ENCODE measurements at places on chromosomes 2 and 18.
A peak's percentile ranks its signal among the peaks of the same experiment; 100 is the strongest.

DNA sequence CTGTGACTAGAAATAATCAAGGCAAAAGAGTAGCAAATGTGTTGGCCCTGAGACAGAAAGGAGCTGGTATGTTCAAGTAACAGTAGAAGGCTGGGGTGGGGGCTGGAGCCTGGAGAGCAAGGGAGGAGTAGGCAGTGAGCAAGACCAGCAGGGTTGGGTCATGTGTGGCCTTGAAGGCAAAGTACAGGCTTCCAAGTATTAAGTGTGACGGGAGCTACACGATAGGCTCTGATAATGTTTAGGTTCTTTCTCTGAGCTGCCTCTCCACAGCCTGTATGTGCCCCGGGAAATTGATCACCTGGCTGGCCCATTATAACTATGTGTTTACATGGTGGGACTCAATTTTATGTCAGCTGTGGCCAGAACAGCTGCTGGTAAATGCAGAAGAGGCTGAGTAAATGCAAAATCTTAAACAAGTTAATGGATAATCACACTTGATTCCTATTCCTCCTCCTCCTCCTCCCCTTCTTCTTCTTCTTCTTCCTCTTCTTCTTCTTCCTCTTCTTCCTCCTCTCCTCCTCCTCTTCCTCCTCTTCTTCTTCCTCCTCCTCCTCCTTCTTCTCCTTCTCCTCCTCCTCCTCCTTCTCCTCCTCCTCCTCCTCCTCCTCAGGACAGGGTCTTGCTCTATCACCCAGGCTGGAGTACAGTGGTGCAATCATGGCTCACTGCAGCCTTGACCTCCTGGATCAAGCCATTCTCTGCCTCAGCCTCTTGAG is 9.3 kb downstream of the IL1F10 start:
- no peak for DNase-seq

DNA sequence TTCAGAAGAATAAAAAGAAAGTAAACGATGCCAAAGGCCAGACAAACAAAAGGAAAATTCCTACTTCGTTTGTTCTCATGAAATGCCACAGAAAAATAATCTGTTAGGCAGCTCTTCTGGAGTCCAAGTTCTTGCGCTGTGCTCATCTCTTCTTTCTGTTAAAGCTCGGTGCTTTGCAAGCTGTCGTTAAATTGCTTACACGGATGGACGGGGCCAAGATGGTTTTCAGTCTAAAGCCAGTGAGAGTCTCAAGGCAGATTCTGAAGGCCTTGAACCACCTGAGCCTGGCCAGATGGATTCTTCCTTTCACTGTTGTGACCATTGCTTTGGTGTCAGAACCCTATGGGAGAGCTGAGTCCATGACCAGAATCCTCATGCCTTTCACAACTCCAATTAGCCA is 97.6 kb upstream of the RMDN2 start:
- DNase-seq, result no peak

DNA sequence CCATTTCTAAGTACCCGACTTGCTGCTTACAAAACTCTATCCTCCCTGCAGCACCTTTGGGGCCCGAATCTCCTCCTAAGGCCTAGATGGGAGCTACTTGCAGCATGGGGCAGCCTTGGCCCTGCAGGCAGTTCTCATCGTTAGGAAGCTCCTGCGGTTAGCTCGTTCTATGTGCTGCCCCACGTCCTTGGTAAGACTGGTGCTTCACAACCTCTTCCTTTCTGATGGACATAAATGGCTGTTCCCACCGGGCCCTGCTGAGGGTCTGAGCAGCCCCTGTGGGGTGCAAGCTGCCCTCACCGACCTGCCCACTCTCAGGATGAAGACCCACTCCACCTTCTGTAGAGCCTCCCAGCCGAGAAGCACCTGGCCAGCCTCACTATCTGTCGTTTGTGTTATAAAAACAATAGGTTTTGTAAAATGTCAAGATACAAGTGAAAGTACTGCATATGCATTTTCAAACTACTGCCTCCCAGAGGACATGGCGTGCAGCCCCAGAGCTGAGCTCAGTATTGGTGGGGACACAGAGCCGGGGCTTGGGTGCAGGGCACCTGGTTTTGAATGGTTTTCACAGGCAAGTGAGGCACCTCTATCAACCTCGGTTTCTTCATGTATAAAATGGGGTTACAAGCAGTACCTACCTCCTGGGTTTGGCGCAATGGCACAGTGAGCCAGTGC is 19.4 kb downstream of the OTOF start:
- DNase-seq, result no peak

DNA sequence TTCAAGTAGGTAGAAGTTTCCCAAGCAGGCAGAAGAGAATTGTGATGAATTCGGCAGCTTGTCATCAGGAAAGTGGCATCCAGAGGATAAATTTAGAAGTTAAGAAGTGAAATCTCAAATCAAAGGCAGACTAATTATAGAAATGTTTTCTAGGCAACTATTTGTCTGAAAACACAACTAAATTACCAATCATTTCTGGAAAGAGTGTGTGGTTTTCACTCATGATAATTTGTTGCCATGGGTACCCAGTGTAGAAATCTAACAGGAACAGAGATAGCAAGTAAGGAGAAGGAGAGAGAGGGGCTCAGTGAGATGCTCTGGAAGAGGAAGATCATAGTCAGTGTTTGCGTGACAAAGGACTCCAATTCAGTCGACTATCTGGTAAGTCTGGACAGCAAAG is 208.1 kb downstream of the NCKAP5 start:
- DNase-seq, result no peak

GRCh38 chr18:49585781-49586663 is 24.2 kb downstream of the LIPG start:
- no peak for DNase-seq

GRCh38 chr2:175004730-175004979 is 526 bp downstream of the CHN1 start:
- no peak for DNase-seq

DNA sequence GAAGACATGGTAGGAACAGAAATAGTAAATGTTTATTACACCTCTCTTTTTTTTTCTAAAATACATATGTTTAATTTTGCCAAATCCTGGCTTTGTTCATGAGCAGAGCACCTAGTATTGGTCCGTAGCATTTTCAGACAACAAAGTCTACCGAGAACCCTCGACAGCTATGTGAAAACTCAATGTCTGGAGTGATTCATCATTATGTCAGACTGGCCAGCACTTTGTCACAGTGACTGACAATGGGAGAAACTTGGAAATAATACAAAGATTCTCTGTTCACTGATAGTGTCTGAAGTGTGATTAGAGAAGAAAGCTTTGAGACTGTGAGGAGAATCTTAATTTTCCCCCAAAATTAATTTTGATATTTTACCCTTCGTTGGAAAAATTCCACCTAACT is 143.0 kb downstream of the HNMT start:
- no peak for DNase-seq

DNA sequence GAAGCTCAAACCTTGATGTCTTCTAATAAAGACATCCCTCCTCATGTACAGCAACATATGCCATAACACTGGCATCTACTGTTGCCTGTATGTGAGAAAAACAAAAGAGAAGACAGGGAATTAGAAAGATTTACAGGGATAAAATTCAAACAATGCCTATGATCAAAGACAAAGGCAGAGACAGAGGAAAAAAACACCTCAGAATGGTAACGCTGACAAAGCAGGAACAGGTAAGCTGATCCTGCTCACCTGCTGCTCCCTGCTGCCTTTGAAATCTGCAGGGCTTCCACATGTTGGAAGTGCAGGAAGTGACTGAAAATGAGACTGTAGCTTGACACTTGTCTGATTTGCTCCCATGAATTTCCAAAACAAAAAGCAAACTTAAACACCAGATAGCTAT is 90.2 kb upstream of the DNAJC10 start:
- DNase-seq, result no peak

DNA sequence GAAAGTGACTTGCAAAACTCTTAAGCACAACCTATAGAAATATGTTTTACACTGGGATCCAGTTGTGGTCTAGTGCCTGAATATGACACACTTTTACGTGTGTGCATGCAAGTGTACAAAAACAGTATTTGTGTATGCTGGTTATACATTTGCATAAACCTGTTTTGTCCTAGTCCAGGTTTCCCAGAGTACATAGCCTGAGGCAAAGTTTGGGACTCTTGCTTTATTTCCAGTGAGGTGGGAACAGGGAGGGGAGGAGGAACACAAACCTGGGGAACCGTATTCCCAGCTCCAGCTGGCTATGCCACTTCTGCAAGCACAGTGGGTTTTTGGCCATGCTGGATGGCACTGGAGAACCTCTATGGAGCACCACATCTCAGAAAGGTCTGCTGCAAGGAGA is 481.1 kb upstream of the HS6ST1 start:
- no peak for DNase-seq

GRCh38 chr2:18625563-18625962 is 36.2 kb upstream of the NT5C1B start:
- no peak for DNase-seq

- DNase-seq, result no peak
Measured at GRCh38 chr18:76379226-76380126, 115.6 kb downstream of the ZNF516 start.

DNA sequence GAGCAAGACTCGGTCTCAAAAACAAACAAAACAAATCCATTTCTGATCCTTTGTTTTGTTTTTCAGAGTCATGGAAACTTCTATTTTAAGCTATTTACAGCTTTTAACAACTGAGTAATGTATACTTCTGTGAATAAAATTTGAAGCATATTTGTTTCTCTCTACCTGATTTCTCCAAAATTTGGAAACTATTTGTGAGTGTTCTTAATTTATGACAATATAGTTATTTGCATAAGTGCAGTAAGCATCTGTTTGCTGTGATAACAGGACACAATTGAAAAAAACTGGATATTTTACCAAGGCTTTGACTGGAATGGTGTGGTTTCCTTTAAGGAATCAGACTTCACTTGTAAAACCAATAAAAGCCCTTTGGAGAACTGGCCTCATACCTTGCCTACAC is 53.3 kb upstream of the GULP1 start:
- no peak for DNase-seq

GRCh38 chr2:72388263-72388662 is 240.6 kb upstream of the CYP26B1 start:
- no peak for DNase-seq

DNA sequence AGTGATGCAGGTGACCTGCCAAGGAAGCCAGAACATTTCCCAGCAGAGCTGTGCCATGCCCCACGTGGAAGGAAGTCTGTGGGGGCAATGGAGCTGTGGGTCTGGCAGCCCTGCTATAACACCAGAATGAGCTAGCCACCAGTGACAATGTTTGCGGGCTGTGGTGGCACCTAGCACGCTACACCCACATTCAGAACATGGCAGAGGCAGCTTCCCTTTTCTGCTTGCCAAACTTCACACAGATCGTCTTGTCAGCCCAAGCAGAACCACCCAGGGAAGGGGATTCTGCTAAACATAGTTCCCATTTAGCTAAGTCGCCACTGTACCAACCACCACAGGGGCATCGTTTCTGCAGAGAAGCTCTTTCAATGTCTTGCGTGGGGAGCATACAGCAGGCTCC is 27.0 kb upstream of the CCDC93 start:
- DNase-seq, result no peak

GRCh38 chr2:119106301-119106897 is 52.2 kb downstream of the C1QL2 start:
- no peak for DNase-seq

DNA sequence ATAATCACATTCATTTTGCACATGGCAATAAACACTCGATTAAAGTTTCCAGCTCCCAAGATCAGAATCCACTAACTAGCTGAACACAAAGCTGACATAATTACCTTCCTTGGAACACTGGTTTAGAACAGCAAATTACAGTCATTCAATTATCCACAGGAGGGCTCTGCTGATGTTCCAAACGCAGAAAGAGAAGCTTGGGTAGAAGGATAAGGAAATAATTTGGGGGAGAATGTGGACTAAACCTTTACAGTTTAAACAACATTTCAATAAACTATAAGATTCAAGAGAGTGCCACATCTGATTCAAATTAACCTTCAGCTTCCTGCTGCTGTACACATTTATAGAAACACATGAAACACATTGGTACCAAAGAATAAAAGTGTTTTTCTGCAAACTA is 67.8 kb upstream of the ARL4C start:
- DNase-seq, result no peak

- peak; percentile 13 for DNase-seq
Measured at GRCh38 chr2:151946899-151947812, 118.9 kb upstream of the ARL5A start.

- no peak for DNase-seq
Measured at GRCh38 chr2:141586985-141587384, 543.8 kb downstream of the LRP1B start.

GRCh38 chr2:151037434-151037833 is 224.2 kb downstream of the RBM43 start:
- no peak for DNase-seq

DNA sequence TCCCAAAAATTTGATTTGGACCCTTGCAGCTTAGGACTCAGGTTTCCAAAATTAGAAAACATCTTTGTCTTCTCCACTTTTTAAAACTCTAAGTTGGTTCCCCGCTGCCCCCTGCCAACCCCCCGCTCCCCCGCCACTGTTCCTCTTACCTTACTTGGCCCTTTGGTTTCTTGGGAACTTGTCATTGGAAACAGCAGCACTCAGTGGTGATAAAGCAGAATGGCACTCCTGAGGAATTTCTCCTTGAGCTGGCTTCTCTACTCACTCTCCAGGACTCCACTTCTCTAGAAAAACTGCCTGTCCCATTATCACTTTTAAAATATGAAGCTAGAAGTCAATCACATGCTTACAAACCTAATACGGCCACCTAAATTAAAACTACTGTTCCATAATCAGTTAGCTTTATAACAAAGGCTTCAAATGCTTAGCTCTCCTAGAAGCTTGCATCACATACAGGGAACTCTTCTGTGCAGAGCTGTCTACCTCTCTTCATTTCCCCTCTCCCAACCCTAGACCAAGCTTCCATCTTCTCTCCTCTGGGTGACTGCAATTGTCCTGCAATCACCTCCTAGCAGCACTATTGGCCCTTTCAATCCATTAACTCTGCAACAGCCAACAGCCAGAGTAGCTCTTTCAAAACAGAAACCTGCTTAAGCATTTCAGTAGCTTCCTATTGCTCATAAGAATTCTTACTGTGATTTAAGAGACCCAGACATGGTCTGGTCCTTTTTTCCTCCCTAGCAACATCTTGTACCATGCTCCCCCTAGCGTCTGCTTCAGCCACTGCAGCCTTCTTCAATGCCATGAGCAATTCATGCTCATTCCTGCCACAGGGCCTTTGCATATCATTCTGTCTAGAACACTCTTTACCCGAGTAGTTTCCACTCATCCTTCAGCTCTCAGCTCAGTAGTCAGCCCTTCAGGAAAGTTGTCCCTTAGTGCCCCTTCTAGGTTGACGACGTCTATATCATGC is 15.2 kb upstream of the PLEKHM3 start:
- peak; percentile 70 for DNase-seq

DNA sequence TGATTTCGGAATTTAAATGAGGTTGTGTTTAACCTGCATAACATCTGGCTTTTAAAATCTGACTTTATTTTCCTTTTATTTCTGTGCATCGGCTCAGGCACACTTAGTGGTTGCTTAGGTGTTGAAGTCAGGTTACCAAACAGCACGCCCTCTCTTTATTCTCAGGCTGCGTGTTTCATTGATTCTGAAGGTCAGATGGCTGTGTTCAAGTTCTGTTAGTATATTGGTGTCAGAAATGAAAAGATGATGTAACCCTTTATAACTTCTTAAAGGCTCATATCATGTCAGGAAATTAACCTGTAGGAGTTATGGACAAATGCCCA is 246.5 kb downstream of the LDLRAD4 start:
- no peak for DNase-seq
